Breast epithelium (tissue), 4 donors: ENCODE measurements at places on chromosomes 5 and 9.

- DNase-seq: no peak
These were observed 397.4 kb upstream of the MEF2C start for GRCh38 chr5:89280103-89281037.

DNA sequence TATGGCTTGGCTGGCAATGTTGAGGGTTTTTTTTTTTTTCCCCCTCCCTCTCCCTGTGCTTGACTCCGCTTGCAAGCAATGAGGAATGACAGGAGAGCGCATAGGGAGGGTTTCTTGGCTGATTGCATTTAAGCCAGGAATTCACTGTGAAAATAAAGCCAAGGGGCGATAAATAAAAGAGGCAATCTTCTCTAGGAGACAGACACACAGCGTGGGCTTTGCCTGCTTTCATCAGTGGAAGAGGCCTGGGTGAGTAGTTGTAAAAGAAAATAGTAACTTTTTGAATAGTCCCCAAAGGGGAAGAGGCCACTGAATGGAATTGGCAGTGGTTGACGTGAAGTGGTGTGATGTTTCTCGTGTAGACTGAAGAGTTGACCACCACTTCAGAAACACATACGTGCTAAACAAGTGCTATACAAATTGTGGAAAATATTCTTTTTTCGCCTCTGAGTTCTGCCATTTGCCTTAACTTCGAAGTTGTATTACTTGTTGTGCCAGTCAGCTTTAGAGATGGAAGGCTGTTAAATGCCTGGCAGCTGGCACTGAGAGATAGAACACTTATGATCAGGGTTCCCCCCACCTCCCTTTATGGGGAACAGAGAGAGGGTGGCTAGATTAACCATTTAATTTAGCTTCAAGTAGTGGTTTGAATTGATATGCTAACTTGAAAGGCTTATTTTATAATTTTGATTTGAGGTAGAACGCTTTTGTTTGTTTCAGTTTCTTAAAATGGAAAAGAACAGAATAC lies 3.0 kb downstream of the ZSWIM6 start:
- DNase-seq: no peak

GRCh38 chr9:86529496-86530275 lies 175.5 kb upstream of the TUT7 start:
- DNase-seq: no peak

DNA sequence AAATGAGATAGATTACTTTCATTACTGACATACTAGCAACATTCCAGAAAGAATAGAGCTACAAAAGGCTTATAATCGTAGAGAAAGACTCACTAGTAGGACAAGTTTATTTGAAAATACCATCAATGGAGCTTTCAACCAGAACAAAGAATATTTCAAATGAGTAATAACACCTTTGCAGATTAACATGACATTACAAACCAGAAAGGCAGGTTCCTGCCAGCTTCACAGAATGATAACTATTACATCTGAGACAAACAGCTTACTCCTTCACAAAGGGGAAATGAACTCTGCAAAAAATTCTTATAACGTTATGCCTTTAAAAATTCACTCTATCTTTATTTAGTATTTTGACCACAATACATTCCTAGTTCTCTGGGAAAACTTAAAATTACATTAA lies 103.1 kb downstream of the EPB41L4A start:
- no peak for DNase-seq

- DNase-seq: no peak
These were observed 250.1 kb upstream of the MEF2C start for GRCh38 chr5:89133129-89133528.

GRCh38 chr5:144088206-144089064 lies 82.0 kb downstream of the YIPF5 start:
- DNase-seq: no peak

DNA sequence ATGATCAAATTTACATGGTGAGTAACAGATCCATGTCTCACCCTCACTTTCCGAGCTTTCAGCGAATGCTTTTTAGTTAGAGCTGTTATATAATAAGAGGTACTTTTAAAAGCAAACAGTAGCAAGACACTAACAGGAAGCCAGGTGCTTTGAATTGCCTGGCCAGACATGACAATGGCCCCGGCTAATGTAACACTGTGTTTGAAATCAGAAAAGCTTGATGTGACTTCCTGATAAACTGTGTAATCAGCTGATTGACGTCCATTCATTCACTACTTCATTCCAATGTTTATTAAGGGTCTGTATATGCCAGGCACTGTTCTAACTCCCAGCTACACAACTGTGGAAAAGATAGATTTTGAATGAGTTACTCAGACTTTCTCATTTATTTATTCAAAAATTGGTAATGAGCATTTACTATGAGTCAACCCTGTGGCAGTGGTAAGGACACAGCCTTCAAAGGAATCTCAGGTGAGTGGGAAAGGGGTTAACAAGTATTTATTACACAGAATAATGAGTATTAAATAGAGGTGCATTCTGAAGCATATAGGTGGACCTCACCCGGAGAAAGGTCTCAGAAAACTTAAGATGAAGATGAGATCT lies 26.6 kb downstream of the DPYSL3 start:
- DNase-seq: no peak

GRCh38 chr5:12901696-12902095 lies 997.5 kb upstream of the CTNND2 start:
- DNase-seq: no peak

DNA sequence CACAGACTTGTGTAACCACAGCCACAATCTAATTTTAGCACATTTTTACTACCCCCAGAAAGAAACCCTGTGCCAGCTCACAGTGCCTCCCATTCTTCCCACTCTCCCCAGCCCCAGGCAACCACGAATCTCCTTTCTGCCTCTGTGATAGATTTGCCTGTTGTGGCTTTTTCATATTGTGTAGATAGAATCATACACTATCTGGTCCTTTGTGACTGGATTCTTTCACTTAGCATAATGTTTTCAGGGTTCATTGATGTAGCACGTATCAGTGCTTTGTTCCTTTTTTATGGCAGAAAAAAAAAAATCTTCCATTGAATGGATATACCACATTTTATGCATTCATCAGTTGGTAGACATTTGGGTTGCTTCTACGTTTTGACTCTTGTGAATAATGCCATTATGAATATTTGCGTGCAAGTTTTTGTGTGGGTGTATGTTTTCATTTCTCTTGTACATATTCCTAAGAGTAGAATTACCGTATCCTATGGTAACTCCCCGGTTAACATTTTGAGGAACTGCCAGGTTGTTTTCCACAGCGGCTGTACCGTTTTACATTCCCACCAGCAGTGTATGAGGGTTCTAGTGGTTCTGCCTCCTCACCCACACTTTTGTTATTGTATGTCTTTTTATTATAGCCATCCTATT lies 64.5 kb downstream of the RCL1 start:
- DNase-seq: no peak

- no peak for DNase-seq
These were observed 48.8 kb upstream of the LARP1 start for GRCh38 chr5:154706416-154706815.

GRCh38 chr5:75460942-75461610 lies 50.4 kb downstream of the CERT1 start:
- DNase-seq: no peak

DNA sequence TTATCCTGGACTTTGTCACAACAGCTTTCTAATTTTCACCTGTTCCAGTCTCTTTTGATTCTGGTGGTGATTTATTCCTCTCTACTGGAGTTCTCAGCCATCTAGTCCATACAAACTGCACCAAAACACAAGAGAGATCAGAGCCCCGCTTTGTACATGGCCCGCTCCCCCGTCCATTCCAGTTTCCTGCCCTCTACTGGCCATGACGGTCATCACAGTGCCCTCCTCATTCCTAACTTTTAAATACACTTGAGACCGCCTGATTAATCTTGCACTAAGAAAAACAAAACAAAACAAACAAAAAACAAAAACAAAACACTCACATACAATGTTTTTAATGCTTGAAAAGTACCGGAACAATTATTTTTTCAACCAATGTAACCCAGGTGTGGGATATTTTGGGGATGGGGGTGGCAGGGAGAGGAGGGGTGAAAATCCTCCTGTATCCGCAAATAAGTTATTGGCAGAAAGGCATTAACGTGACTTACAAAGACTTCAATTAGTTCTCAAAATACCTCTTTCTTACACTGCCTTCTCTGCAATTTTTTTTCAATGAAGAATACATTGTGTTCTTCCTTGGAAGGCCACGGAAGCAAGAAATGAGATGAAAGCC lies 84.8 kb upstream of the PAM start:
- DNase-seq: no peak

- no peak for DNase-seq
These were observed 480.9 kb upstream of the PAPPA start for GRCh38 chr9:115672477-115673316.

- DNase-seq: no peak
These were observed 83.5 kb downstream of the SLC1A1 start for GRCh38 chr9:4573634-4574389.

- no peak for DNase-seq
These were observed 1130.4 kb upstream of the ACO1 start for GRCh38 chr9:31253800-31254762.

DNA sequence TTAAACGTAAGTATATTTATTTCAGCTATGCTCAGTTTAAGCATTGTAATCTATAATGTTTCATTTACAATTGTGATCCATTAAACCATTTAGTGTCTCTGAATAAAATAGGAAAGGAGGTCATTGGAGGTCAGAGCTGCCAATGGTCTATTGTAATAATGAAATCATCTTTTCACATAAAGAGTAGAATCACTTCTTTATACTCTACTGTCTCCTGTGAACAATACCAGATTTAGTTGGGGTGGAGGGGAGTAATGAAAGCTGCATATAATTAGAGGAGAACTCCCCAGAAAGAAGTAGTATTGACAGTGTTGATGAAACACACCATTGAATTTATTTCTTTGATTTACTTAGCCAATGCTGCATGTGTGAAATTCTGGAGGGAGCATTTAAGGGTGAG lies 35.1 kb upstream of the ZFYVE16 start:
- no peak for DNase-seq

DNA sequence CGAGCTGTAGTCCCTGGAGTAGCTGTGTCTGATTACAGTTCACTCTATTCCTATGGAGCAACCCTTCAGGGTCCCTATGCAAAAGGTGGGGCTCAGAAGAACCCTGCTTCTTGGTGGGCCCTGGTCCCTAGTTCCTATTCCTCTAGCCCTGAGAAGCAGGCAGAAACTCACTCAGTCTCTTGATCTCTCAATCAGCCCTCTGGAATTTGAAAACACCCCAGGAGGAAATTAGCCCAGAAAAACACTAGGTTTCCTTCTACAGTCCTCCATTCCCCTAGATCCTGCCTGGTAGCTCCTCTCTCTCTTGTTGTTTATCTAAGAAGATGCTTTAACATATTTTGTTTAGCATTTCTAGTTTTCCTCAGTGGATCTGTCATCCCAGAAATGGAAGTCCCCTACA lies 7.6 kb downstream of the RGS3 start:
- no peak for DNase-seq

DNA sequence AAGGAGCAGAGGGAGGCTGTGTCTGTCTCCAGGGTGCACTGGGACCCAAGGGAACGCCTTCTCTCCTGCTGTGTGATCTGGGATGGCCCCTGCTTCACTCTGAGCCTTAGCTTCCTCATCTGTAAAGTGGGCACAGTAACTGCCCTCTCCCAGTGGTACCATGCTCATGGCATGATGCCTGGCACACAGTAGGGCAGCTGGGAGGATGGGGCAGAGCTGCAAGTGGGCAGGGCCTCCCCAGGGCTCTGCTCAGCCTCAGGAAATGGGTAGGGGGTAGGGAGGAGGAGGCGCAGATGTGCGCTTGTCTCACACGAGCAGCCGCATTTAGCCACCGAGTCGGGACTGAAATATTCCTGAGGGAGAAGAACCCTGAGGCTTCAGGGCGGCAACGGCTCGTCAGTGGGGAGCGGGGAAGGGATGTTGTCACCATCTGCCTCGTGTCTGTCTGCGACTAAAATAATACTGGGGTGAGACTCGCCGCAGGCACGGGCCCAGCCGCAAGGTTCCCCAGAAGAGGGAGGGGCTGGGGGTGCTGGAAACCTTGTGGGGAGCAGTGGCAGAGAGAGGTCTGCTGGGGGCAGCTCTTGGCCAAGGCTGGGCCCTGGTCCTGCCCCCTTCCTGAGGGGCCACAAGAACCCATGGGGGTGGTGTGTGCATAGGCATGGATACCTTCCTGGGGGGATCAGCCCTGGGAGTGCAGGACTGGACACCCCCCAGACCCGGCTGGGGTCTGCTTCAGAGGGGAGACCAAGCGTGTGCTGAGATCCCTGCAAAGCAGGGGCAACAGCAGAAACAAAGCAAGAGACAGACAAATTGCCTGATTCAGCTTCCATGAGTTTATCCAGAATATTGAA lies 55.2 kb upstream of the PSD2 start:
- no peak for DNase-seq

- no peak for DNase-seq
These were observed 1.5 kb upstream of the ANKHD1 start for GRCh38 chr5:140399979-140400729.

- DNase-seq: no peak
These were observed 23.2 kb upstream of the CARNMT1 start for GRCh38 chr9:75051285-75051684.

DNA sequence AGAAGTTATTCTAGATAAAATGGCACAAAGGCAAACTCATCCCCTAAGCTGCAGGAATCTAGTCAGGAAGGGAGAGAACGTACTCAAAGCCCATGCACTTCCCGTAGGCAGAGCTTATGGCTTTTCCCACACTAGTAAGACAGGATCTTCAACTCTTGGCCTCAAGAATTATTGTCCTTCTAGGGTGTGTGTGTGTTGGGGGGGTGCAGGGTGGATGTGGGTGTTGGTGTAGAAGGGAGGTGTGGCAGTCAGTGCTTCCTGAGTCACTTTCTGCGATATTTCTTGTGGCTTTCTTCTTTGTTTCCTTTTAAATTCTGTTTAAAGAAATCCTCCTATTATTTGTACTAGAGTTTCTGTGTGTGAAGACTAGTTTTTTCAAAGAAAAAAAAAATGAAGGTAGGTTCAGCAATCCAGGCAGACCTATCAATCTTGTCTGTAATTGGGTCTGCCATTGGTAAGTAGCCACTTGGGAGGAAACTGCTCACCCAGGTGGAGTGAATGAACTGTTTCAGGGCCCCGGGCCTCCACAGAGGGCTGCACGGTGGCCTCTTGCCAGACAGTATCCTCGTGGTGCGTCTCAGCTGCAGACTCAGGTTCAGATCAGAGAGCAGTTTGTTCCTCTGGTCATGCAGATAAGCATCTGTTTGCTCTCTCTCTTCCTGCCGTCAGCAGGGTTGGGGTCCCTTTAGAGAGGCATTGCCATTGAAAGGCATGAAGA lies 131.9 kb downstream of the NPR3 start:
- peak; percentile 38 for DNase-seq

DNA sequence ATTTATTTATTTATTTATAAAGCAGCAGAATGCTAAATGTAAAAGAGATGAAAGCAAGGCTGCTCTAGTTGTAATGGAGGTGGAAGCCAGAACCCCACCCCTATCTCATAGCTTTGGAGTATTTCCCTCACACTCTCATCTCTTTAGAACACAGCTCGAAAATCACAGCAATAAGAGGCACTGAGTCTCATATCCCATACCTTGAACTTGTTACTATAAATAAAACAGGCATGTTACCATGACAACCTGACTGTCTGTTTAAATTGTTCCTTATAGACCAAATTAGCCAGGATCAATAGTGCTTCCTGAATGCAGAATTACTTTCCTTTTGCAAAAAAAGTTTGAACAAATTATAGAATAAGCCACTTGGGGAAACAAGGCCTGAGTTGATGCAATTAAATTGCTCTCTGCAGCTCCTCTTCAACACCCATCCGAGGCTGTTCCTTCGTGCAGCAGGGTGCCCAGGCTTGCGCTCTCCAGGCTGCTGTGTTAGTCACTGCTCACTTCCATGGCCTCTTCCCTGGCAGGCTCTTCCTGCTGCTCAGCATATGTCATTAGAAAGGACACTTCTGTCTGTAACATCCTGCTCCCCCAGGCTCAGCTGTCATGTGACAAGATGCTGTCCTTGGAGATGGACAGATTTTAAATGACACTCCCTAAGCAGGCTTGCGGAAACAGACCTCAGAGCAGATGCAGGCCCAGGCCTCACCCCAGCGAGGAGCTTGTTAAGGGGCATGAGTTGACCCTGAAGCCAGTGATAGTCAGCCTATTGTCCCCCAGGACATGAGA lies 120.2 kb downstream of the CARTPT start:
- DNase-seq: no peak
